Fibroblast of the aortic adventitia (primary cell): ENCODE measurements at places on chromosomes 16 and 17. TPM values are rescaled to one million over a fixed set of nuclear protein-coding genes. Genes with fewer than 3 reads are reported as not detected.

The RHBDL1 gene
- 1.6 and 3.2 TPM in 2 replicates for total RNA-seq

The LRRC75A gene
- 3.6 and 6.1 TPM in 2 replicates for total RNA-seq

The NEUROD2 gene
- total RNA-seq: not detected in 2 replicates

The PRDM7 gene
- not detected in 2 replicates for total RNA-seq

The PRAC1 gene
- not detected in 2 replicates for total RNA-seq

The YBX2 gene
- not detected in 2 replicates for total RNA-seq

The HS3ST3B1 gene
- total RNA-seq: 2.3 and 9.1 TPM in 2 replicates

The TOM1L1 gene
- total RNA-seq: 3.8 and 5.8 TPM in 2 replicates

The HSD3B7 gene
- total RNA-seq: 15.5 and 60.9 TPM in 2 replicates

The LIMD2 gene
- total RNA-seq: 2.8 and 10.9 TPM in 2 replicates

The KRT20 gene
- total RNA-seq: not detected in 2 replicates

The SLFN14 gene
- not detected in 2 replicates for total RNA-seq
